ENCODE measurements at places on chromosomes 11 and 22.

DNA sequence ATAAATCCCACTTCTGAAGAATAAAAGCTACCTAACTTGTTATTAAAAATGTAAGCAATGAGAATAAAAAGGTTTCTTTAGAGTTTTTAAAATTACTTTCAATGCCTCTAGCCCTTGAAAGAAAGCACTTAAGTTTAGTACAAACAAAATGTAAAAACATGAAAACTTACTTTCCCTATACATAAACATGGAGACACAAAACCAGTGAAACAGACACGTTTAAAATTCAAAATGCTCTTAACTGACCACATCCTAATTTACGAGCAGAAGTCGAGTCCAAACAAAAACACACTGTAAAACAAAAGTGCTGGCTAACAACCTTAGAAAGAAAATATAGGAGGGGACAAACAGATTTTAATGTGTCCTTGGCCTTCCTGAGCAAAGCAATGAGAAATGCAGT is 36.6 kb downstream of the TCF20 start:
- no peak for DNase-seq

DNA sequence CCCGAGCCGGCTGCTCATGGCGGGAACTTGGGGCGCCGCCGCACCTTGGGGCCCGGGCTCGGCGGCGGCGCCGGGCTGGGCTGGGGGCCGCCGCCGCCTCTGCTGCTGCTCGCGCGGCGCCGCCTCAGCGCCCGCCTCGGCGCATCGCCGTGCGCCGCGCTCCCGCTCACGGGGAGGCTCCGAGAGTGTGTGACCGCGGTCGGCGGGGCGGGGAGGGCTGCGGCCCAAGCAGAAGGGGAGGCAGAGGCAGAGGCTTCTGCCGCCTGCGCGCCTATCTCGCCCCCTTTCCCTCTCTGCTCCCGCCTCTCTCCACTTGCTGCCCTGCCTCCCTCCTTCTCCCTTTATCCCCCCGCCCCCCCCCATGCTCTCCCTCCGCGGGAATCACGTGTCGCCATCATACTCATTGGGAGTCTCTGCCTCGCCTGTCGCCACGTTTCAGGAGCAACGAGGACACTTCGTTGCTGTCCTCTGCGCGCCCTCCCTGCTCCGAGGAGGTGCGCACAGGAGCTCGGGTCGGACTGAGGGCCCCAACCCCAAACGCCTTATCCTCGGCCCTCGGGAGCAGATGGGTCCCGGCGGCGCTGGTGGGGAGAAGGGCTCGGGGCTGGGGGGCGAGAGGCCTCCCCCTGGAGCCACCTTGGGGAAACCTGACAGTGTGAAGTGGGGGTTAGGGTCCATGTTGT is at the start of gene GUCY1A2:
Gene GUCY1A2 (minus strand): TSS at position 258 of the 683 bp plus-strand sequence. CDS start 421 bp downstream, outside the sequence.
- no peak for DNase-seq

GRCh38 chr11:96156379-96156722 is 186.6 kb downstream of the MAML2 start:
- DNase-seq: no peak

DNA sequence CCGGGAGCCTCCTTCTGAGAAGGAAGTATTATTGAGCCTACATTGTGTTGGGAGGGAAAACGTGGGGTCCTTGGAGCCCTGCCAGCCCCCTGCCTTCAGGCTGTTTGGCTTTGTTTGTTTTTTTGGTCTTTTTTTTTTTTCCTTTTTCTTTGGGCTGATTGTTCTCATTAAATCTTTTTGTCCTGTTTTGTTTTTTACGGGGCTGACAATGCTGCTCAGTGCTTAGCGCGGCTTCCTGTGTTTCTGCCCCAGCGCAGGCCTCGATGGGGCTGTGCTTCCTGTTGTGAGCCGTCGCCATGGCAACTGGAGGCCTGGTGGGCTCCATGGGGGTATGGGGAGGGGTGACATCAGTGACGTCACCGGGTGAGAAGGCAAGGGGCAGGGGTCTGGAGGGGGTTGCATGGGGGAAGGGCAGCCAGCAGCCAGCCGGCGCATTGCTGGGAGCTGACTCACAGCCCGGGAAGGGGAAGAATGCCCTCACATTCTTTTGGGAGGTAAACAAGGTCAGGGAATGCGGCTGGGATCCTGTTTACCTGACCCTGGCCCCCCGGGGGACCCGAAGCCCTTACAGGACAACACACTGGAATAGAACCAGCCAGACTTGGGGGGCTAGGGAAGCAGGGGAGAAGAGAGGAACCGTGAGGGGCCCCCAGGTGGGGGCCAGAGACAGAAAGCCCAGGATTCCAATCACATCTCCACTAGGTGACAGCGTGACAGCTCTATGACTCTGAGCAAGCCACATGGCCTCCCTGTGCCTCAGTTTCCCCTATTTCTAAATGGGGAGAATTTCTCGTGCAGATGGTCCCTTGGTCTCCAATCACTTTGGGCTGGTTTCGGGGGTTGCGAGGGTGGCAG is 22.2 kb upstream of the CBX7 start:
- DNase-seq: no peak

DNA sequence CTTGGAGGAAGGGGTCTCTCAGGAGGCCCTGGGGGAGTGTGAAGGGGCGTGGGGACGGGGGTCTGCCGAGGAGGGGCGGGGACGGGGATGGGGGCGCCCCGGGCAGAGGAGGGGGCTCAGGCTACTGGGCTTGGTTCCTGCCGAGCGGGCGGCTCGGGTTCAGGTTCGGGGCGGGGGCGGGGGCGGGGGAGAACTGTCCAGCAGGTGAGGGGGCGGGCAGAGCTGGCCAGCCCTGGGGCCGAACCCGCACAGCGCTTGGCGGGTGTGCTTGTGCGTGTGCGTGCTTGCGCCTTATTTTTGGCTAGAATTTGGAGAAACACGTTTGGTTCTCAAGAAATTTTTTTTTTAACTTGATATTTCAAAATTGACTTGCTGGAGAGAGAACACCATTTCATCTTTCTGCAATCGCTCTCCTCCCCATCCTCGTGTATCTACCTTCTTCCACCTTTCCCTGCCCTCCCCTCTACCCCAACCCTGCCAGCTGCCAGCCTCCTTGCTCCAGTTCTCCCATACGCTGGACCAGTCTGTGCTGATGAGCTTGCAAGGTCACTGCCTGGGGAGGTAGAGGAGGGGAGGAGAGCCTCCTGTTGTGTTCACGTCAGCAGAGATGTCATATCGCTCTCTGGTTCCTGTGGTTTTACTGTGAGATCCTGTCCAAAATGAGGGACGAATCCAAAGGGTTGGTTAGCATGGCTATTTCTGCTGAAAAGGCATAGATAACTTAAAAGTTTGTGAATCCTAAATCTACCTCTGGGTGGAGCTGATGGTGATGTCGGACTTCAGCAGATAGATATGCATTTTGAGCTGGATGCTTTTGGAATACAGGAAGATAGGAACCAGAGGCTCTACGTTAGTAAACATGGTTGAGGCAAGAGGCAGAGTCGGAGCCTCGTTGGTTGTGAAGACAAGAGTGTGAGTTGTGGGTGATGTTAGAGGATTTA is 668 bp downstream of the MADD start:
- no peak for DNase-seq

- no peak for DNase-seq
Observed at GRCh38 chr11:109696191-109696897, 274.4 kb downstream of the C11orf87 start.

DNA sequence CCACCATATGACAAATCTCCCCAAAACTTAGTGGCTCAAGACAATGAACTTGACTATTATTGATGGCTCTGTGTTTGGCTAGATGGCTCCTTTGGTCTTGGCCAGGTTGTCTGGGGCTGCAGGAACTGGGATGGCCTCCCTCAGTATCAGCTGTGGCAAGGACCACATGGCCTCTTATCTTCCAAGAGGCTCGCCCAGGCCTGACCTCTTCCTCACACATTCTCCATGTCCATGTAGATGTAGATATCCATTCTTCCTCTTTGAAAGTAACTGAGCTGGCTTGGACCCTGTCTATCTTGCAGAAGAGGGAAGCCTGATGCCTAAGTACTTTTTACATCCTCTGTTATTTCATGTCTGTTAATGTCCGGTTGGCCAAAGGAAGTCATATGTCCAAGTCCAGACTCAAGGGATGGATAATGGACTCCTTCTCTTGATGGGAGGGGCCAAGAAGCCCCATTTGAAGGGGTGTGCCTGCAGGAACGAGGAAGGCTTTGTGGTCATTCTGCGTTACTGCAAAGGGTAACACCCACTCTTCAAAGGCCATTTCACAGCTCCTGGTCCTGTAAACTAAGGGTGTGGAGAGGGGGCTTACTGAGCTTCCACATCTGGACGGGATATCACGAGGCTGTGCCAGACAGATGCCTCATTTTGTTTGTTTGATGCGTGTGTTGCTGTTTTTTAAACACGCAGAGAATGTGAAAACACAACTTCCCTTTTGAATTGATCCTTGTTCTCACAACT is 87.1 kb downstream of the GRIK4 start:
- no peak for DNase-seq

DNA sequence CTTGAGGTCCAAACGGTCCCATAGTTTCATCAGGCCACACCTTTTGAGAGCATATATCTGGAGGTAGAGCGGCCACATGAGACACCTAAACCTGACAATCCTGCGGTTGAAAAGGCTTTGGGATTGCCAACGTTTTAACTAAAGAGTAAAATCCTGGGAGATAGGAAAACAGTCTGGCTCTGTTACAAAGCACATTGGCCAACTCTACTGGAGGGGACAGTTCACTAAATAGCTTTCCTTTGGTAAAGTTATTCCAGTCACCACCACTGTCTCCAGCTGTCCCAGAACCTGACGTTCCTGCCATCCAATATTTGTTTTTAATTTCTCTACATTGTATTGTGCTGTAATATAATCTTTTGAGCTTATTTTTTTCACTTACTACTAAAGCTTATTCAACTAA is 22.0 kb downstream of the ABTB2 start:
- DNase-seq: no peak

- DNase-seq: no peak
Observed at GRCh38 chr11:45143494-45143893, 2.9 kb upstream of the PRDM11 start.

- no peak for DNase-seq
Observed at GRCh38 chr22:27212102-27212501, 554.7 kb downstream of the MIAT start.

- DNase-seq: no peak
Observed at GRCh38 chr11:14262271-14262846, 96.6 kb downstream of the RRAS2 start.

- DNase-seq: no peak
Observed at GRCh38 chr11:113162592-113162962, 151.8 kb upstream of the TTC12 start.

GRCh38 chr11:112514011-112514740 is 253.5 kb upstream of the PLET1 start:
- no peak for DNase-seq

GRCh38 chr11:30811226-30811755 is 225.1 kb upstream of the MPPED2 start:
- no peak for DNase-seq

GRCh38 chr11:85394283-85394682 is 232.9 kb downstream of the DLG2 start:
- DNase-seq: no peak

DNA sequence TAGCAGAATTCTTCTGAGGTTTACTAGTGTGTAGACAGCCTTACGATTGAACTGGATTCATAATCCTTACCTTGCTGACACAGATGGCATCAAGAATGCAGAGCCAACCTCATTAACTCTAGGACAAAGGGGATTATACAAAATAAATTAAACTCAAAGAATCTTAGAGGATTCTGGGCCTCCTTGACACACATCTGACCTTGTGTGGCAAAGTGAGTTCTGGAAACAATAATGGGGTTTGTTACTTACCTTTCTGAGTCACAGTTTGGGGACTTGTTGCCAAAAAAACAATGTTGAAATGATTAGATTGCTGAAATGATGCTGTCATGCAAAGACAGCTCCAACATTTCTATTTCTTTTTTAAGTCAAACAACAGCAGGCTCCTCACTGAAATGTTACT is 179.1 kb upstream of the ISX start:
- no peak for DNase-seq

- DNase-seq: no peak
Observed at GRCh38 chr11:45048313-45048841, 97.7 kb upstream of the TP53I11 start.

DNA sequence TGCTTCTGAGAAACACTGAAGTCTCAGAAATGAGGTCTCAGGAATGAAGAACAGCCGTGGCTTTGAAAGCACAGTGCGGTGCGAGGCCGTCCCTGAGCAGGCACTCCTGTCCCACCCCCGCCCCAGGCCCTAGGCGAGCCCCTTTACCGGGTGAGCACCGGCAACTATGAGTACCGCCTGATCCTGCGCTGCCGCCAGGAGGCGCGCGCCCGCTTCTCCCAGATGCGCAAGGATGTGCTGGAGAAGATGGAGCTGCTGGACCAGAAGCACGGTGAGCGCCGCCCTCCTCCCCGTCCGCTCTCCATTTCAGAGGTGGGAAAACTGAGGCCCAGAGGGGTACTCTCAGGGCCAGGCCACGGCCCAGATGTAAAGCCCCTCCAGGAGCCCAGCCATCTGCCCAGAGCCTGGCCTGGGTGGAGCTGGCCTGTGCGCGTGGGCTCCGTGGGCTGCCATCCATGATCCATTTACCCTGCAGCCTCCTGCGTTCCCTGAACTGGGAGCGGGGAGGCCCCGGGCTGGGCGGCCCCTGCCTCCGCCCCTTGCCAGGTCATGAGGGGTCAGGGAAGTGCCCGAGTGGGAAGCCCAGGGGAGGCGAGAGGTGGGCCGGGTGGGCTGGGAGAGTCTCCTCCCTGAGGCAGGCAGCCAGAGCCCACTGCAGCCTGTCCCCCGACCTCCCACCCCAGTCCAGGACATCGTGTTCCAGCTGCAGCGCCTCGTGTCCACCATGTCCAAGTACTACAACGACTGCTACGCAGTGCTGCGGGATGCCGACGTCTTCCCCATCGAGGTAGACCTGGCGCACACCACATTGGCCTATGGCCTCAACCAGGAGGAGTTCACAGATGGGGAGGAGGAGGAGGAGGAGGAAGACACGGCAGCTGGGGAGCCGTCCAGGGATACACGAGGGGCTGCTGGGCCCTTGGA is 9.5 kb downstream of the SLC16A8 start:
- DNase-seq: no peak

DNA sequence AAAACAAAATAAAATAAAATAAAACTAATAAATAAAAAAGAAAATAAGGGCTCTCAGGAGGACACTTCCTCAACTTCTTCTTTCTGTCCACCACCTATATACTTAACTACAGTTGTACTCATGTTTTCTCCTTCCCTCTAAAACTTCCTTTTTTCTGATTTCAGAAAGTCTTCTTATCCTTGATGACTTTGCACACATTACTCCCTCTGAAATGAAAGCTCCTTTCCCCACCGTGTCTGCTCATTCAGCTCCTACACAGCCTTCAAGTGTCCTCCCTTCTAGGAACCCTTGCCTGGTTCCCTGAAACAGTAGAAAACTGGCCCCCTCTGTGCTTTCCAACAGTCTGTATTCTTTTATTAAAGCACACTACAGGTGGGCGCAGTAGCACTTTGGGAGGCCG is 18.3 kb upstream of the DDX17 start:
- DNase-seq: no peak

- no peak for DNase-seq
Observed at GRCh38 chr11:17867341-17867740, 132.8 kb downstream of the KCNC1 start.

GRCh38 chr22:40727964-40728615 is 48.8 kb downstream of the MCHR1 start:
- no peak for DNase-seq

GRCh38 chr22:40479126-40479800 is 108.9 kb downstream of the SGSM3 start:
- DNase-seq: no peak

- DNase-seq: no peak
Observed at GRCh38 chr11:43694477-43694876, 13.9 kb downstream of the HSD17B12 start.

- no peak for DNase-seq
Observed at GRCh38 chr22:44623771-44624510, 78.1 kb upstream of the PRR5 start.

GRCh38 chr11:67408437-67409200 is 4.7 kb downstream of the TBC1D10C start:
- DNase-seq: no peak

All from SIG-M5 (cell line).